ENCODE measurements at places on chromosomes 5 and 9.
A peak's percentile ranks its signal among the peaks of the same experiment; 100 is the strongest.

- no peak for DNase-seq
These were observed 52.9 kb downstream of the MACROH2A1 start for GRCh38 chr5:135345956-135346731.

DNA sequence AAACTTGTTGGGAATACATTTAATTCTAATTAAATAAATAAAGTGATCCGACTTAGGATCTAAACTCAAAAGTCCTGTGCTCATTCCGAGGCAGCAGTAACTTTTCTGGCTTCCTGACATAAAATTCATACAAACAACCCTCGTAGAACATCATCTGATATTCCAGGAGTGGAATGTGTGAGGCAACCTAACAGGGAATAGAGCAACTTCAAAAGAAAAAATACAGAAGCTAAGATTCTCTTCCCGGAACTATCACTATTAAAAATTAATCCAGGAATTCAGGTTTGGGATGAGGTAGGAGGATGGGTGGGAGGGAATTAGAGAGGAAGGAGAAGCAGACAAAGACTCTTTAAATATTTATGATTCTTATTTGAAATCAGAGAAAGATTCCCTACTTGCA lies 32.9 kb upstream of the TRIO start:
- DNase-seq = no peak

- DNase-seq = no peak
These were observed 81.3 kb downstream of the SUSD1 start for GRCh38 chr9:112093870-112094216.

DNA sequence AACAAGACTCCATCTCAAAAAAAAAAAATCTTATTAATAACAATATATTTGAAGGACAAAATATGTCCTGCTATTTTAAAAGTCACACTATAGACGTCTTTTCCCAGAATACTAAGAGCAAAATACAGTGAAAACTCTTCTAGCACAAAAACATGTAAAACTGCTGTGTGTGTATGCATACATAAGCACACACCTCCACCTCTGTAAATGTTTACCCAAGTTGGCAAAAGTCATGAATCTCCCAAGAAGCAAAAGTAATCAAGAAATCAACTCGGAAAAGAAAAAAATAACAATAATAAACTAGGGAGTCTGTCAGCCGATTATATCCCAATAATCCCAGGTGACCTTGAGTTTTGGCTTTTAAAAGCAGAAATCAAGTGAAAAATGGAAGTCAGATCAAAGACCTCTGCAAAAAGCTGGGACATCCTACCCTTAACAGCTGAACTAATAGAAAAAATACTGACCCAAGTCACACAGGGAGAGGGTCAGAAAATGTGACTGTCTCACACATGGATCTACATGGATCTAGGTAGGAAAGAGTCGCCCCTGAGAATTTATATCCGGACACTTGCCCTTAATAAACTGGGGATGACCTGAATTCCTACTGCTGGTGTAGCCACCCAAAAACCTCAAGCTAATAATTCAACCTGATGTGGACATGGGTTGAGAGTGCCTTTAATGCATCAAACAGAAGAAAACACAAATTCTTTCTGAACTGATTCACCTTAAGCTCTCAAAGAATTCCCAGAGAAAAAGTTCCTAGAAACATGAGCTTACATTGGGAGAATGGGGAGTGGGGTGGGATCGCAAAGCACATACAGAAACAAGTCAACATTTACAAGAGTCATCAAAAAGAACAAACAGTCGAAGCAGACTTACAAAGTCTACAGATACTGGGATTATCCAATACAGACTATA lies 29.9 kb downstream of the LPAR1 start:
- DNase-seq = no peak

GRCh38 chr5:65611524-65611923 lies 12.6 kb downstream of the TRIM23 start:
- no peak for DNase-seq

DNA sequence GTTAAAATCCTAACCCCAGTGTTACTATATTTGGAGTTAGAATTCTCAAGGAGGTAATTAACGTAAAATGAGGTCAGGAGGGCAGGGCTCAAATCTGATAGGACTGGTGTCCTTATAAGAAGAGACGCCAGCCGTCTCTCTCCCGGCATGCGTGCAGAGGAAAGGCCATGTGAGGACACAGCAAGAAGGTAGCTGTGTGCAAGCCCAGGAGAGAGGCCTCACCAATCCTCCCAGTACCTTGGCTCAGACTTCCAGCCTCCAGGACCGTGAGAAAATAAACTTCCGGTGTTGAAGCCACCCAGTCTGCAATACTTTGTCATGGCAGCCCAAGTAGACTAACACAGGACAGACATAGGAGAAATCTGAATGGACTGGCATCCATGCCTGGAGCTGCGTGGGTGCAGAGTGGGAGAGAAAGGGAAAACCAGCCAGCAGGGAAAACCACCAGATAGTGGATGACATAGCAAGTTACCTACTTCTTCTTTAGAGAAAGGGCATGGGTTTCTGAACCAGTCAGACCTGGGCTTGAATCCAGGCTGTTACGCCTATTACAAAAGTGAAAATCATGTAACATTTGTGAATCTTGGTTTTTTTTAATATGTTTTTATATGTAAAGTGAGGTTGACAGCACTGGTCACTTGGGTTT lies 89.2 kb downstream of the FSTL4 start:
- DNase-seq = no peak

DNA sequence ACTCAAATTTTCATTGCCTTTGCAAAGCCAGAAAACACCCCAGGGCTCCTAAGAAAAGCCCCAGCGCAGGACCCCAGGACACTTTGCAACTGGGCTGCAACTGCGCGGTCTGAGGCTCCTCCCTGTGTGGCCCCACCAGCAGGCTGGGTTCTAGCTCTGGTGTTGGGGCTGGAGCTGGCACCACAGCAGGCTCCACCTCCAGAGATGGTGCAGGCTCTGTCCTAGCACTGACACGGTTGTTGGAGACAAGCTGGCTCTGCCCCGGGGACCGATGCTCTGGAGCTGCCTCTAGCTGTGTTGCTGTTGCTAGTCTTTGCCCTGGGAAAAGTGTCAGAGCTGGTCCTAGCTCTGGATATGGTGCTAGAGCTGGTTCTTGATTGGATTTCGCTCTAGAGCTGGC lies 13.6 kb downstream of the LCN10 start:
- no peak for DNase-seq

DNA sequence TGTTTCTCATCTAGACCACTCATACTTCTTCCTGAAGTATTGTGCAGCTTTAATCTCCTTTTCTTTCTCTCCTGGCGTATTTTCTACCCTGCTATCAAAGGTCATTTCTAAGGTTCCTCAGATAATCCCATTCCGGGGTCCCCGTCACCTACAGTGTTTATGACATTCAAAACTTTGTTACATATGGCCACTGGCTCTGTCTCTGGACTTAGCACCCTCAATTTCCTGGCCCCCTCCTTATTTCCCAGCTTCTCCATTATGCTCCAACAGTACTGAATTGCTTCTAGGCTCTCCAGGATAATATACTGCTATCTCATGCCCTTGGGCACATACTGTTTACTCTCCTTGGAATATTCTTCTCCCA lies 31.2 kb downstream of the RFK start:
- DNase-seq = no peak

DNA sequence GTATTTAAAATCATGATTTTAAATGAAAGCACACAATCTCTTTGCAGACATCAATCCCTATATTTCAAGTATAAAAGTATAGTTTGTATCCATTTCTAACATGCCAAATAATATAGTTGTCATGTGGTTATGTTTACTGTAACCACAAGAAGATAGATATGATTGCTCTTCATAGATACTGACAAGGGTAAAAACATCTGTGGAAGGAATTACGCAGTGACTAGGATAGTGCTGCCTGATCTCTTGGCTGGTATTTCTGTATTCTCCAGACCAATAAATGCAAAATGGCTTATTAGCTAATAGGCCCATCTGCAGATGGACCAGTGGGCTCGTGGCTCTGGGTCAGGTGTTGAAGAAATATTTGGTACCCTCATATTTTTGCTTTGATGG lies 34.9 kb upstream of the FBN2 start:
- no peak for DNase-seq

- peak; percentile 8 for DNase-seq
These were observed 129.1 kb downstream of the KCNIP1 start for GRCh38 chr5:170632985-170633234.

GRCh38 chr5:14306329-14306815 lies 163.2 kb downstream of the TRIO start:
- no peak for DNase-seq

DNA sequence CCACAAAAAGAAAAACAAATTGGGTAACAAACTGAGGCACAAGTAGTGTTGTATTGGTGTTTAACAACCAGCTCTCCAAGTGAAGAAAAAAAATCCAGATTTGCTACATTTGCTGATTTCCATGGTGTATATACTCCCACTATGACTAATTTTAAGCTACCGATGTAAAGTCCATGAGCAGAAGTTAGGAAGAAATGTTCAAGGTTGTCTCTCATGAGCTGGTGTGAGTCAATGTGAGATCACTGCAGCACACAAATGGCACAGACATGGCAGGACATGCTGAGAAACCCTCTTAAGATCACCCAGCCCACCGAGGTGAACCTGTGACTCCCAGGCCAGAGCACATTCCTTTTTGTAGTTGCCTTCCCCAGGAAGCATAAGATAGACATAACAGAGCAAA lies 36.2 kb downstream of the SLC44A1 start:
- DNase-seq = no peak

DNA sequence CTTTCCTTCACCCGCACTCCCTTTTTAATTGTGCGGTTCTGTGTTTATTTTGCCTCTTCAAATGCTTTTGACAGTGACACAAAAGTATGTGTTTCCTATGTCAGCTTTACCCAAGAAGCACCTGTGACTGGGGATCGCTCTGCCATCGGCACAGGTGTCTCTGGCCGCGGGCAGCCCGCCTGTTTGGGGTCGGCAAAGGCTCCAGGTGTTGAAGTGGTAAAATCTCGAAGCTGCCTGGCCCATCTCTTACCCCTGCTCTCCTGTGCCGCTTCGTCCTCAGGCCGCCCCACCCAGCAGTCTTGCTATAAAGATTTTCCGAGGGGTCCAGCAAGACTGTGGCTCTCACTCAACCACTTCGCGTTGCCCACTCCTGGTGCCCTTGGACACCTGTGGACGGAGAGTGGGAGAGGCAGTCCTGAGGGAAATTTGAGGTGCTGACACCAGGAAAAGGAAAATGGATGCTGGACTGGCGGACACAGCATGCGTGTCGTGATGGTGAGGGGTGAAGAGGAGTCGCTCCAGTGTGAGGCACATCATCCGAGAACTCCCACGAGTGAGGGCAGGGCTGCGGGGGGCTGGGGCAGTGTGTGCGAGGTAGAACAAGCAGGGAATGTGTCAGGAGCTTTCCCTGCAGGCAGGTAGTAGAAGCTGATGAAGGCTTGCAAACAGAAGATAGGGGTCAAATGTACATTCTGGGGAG lies 29.1 kb upstream of the CEP72 start:
- DNase-seq = no peak

- DNase-seq = peak; percentile 71
These were observed 21.7 kb upstream of the NANS start for GRCh38 chr9:98034593-98035546.

DNA sequence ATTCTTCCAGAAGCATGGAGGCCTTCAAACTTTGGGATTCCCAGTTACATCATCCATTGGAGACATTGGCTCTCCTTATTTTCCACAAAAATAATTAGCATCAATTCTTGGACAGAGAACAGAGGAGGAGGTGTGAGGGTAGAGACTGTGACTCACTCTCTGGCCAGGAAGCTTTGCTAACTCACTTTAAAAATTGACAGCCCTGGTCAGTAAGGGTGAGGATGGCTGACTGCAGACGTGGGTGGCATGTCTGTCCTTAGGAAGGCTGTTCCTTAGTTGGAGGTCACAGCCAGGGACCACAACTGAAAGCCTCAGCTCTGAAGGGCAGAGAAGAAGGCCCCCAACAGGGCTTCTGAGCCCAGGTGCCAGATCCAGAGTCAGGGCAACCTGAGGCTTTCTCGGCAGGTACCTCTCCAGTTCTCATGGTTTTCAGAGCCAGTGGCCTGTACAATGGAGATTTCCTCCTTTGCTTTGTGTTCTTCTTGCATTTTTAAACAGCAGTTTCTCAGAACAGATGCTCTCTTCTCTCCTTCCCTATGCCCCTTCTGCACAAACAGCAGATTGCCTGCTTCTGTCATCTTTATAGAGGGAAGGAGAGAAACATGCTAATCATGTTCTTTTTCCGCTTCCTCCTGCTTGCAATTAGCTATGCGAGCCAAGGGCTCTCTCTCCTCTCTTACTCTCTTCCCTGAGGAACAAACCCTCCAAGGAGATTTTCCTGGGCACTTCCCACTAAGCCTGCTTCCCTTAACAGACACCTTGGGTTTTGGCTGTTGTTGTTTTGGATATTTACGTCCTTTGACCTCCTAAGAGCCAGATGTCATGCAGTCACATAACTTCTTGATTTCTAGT lies 92.5 kb upstream of the ZNF366 start:
- no peak for DNase-seq

DNA sequence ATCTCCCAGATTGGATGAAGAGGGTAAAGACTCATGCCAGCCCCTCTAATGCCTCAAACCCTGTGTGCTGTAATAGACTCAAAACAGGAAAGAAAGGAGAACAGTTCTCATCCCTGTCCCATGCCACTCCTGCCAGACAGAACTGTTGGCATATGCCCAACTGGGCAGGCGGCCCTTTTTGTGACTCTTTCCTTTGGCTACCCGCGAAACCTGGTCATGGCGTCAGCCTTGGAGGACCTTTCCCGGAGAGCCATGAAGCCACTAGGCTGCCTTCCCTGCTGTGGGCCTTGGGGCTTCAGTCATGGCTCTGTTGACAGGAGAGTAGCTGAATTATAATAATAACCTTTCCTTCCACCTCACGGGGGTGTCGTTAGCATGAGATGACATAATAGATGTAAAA lies 75.9 kb upstream of the SEMA6A start:
- DNase-seq = no peak

GRCh38 chr9:116064970-116065369 lies 88.6 kb upstream of the PAPPA start:
- no peak for DNase-seq

- no peak for DNase-seq
These were observed 31.9 kb upstream of the MIER3 start for GRCh38 chr5:56983593-56984361.

GRCh38 chr9:135240871-135241311 lies 153.4 kb downstream of the OLFM1 start:
- DNase-seq = no peak

GRCh38 chr9:105510024-105510423 lies 47.9 kb upstream of the FKTN start:
- no peak for DNase-seq

- DNase-seq = no peak
These were observed 514.2 kb downstream of the SPOCK1 start for GRCh38 chr5:136984772-136985446.

GRCh38 chr9:122138560-122139268 lies 20.9 kb downstream of the NDUFA8 start:
- DNase-seq = no peak

- no peak for DNase-seq
These were observed 116.4 kb downstream of the SV2C start for GRCh38 chr5:76199336-76200318.

GRCh38 chr5:180645274-180646204 lies 3.9 kb downstream of the FLT4 start:
- no peak for DNase-seq

- no peak for DNase-seq
These were observed 595.2 kb downstream of the RAB3C start for GRCh38 chr5:59178071-59178470.

- DNase-seq = no peak
These were observed 501.6 kb downstream of the CAAP1 start for GRCh38 chr9:26391036-26391435.

GRCh38 chr5:74288448-74289108 lies 351.9 kb downstream of the ENC1 start:
- no peak for DNase-seq

GRCh38 chr9:126500600-126501382 lies 112.9 kb upstream of the LMX1B start:
- no peak for DNase-seq

- DNase-seq = no peak
These were observed 371.9 kb downstream of the EBF1 start for GRCh38 chr5:158727771-158728311.
